ENCODE measurements at places on chromosomes 7 and 10. TPM values are rescaled to one million over a fixed set of nuclear protein-coding genes. Genes with fewer than 3 reads are reported as not detected.

CALN1 gene
- not detected for total RNA-seq

DNA sequence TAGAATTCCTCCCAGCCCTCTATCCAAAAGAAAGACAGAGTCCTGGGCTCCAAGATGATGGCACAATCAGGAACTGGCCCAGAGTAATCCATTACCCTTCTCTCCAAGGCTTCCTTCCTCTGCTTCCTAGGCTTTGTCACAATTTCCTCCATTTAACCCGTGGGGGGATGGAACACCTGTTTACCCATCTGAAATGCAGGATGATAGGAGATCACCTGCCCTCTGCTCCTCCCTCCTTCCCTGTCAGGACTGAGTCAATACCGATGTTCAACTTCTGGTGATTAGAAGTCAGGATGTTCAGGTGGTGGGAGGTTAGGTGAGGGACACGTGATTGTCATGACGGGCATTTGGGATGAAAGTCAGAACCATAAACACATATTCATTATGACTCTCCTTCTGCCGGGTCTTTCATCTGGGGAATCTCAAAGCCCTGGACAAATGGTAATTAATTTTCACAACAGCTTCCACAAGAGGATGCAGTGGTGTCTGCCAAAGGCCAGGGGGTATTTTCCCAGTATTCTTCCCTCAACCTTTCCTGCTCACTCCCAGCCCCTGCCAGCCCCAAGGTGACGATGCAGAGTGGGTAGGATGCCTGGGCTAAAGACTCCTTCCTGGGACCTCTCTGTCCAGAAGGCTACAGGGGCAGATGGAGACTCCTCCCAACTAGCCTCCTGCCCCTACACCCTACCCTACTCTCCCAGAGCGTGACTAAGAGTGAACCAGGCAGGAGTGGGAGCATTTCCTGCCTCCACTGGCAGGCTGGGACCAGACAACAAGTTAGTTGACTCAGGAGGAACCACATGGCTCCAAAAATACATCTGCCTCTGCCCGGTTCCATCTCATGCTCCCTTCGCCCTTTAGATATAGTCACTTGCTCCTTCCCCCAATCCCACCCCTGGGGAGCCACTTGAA lies 27.9 kb downstream of the DUSP5 start:
- no peak overlapping the region for H3K4me3 ChIP-seq
- DNase-seq: no peak
- H3K27ac ChIP-seq: no peak overlapping the region
- peaks cover 4% of the 10 kb centered on the region for H3K4me1 ChIP-seq

GRCh38 chr7:56493196-56493595 lies 377.0 kb upstream of the NUPR2 start:
- H3K4me1 ChIP-seq: no peaks in the 10 kb centered on the region
- no peak for DNase-seq
- no peaks in the 10 kb centered on the region for H3K27me3 ChIP-seq
- no peak overlapping the region for H3K27ac ChIP-seq

DNA sequence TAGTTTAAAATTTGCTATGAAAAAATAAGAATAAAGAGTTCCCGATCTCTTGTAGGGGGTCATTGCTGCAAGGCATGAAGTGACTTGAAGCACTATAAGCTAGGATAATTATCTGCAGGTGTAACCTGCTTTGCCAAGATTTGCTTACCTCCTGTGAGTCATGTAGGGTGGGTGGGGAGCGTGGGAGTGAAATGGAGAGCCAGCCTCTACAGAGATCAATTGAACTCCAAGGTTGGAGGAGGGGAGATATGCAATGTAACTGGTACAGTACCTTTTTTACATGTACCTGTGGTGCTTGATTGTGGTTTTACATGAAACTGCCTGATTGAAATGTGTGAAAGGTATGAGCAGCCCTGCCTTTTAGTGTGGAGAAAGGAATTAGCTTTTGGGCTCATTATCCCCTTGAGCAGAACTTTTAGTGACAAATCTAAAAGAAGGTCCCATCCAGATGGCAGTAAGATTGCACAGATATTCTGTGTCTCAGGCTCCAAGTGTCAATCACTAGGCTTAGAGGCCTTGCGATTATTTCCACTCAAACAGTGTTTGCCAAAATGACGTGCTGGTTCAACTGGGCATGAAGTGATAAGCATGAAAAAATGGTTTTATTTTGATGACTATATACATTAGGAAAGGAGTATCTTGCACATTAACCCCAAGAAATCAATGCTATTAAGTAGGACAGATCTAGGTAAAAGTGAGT lies 138.6 kb upstream of the GRB10 start:
- H3K27me3 ChIP-seq: no peaks in the 10 kb centered on the region
- no peak overlapping the region for H3K4me3 ChIP-seq
- DNase-seq: no peak
- no peaks in the 10 kb centered on the region for H3K36me3 ChIP-seq
- no peak overlapping the region for H3K27ac ChIP-seq

GRCh38 chr7:118312051-118312450 lies 87.5 kb downstream of the ANKRD7 start:
- no peak for DNase-seq
- no peak overlapping the region for H3K4me3 ChIP-seq
- H3K4me1 ChIP-seq: no peaks in the 10 kb centered on the region
- H3K36me3 ChIP-seq: no peaks in the 10 kb centered on the region
- no peaks in the 10 kb centered on the region for H3K27me3 ChIP-seq
- H3K27ac ChIP-seq: no peak overlapping the region

GRCh38 chr7:73885433-73885974 lies 24.5 kb downstream of the TMEM270 start:
- peaks cover 35% of the 10 kb centered on the region for H3K4me1 ChIP-seq
- H3K4me3 ChIP-seq: no peak overlapping the region
- no peak for DNase-seq
- H3K36me3 ChIP-seq: no peaks in the 10 kb centered on the region
- H3K27ac ChIP-seq: peak overlapping the region; percentile 62
- H3K27me3 ChIP-seq: no peaks in the 10 kb centered on the region

GRCh38 chr7:29895559-29895958 lies 89.3 kb downstream of the WIPF3 start:
- H3K27ac ChIP-seq: no peak overlapping the region
- no peaks in the 10 kb centered on the region for H3K36me3 ChIP-seq
- H3K27me3 ChIP-seq: no peaks in the 10 kb centered on the region
- no peak overlapping the region for H3K4me3 ChIP-seq
- H3K4me1 ChIP-seq: no peaks in the 10 kb centered on the region

LIPF gene
- not detected for total RNA-seq

GRCh38 chr10:6145166-6145987 lies 56.5 kb downstream of the RBM17 start:
- H3K27me3 ChIP-seq: no peaks in the 10 kb centered on the region
- H3K4me3 ChIP-seq: peak overlapping the region; percentile 96
- H3K27ac ChIP-seq: peak overlapping the region; percentile 76
- no peaks in the 10 kb centered on the region for H3K36me3 ChIP-seq

DNA sequence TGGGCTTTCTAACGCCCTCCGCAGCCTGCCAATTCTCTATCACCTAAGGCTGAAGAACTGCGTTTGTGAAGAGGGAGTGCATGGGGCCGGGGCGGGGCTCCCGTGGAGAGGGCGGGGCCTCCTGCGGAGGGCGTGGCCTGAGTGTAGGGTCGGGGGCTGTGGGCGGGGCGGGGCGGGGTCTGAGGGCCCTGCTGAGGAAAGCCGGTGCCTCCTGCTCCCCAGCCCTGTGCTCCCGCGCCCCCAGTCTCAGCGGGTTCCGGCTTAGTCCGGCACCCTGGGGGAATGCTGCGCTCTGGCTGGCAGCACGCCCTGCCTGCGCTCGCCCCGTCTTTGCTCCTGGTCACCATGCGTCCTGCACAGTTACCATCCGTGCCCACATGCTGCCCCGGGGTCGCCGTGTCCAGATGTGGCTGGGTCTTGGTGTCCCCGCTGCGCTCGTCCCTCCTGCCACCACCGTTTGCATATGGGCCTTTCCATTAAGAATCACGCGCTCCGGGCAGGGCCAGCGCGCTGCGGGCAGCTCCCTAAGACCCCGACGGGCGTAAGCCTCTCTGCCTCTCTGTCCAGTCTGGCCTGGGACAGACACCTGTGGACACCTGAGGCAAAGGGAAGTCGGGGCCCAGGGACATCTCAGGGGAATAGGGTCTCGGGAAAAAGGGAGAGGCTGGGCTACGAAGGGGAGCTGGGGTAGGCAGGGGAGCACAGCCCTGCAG lies 144.0 kb upstream of the RET start:
- H3K4me3 ChIP-seq: peak overlapping the region; percentile 33
- H3K27me3 ChIP-seq: no peaks in the 10 kb centered on the region
- no peak for DNase-seq
- H3K4me1 ChIP-seq: no peaks in the 10 kb centered on the region

ASZ1 gene
- total RNA-seq: not detected

DNA sequence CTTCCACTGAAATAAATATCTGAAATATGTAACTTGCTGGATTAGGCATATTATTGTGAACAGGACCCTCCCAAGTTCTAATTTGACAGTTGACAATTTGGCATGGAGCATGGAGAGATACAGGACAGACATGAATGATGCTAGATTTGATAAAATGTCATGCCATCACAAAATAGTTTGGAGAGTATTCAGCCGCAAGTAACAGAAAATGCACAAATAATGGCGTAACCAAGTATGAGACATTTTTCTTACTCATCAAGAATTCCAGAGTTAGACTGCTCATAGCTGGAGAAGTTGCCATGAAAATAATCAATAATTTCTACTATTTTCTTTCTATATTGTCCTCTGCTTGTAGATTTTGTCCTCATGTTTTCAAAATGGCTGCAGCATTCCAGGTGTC lies 45.5 kb upstream of the GPAM start:
- H3K36me3 ChIP-seq: no peaks in the 10 kb centered on the region
- no peak overlapping the region for H3K27ac ChIP-seq
- DNase-seq: no peak
- H3K4me3 ChIP-seq: no peak overlapping the region

DNA sequence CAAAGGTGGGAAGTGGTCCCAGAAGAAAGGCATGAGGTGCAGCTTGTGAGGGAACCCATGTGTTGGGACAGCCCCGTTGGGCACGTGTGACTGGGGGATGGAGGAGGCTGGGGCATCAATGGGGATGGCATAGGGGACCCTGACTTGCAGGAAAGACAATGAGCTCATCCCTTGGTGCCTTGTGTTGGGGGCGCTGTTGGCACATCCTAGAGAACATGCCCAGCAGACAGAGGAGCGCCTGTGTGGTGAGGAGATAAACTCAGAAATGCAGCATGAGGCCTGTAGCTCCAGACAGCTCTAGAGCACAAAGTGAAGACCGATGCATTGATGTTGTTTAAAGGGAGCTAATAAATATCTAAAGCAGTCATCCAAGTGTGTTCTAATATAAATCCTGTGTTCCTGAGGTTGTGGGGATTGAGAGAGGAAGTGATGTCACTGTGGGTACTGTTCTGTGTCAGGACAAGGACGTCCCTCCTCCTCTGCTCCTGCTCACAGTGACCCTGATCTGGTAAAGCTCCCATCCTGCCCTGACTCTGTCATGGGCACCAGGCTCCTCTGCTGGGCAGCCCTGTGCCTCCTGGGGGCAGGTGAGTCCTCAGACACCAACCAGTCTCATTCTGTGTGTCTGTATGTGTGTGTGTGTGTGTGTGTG lies 126.1 kb upstream of the PRSS58 start:
- H3K4me1 ChIP-seq: no peaks in the 10 kb centered on the region
- no peaks in the 10 kb centered on the region for H3K36me3 ChIP-seq
- no peak for DNase-seq
- no peak overlapping the region for H3K27ac ChIP-seq

KCNIP2 gene
- total RNA-seq: 1.1 TPM

Data from thoracic aorta (tissue), 2 donors.